ENCODE measurements at places on chromosomes 2 and 18.

DNA sequence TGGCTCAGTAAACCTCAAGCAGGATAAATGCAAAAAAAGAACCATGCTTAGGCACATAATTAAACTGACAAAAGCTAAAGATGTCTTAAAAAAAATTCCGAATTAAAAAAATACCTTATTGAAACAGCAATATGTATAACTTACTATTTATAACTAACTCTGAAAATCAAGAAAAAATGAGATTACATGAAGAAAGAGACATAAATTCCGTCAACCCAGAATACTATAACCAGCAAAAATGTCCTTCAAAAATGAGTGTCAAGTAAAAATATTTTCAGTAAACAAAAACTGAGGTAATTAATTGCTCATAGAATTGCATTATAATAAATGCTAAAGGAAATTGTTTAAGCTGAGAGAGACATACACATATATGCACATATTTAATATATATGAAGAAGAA lies 474.5 kb upstream of the SYT4 start:
- no peak for DNase-seq

- no peak for DNase-seq
Observed at GRCh38 chr2:102660070-102660469, 40.7 kb downstream of the SLC9A2 start.

DNA sequence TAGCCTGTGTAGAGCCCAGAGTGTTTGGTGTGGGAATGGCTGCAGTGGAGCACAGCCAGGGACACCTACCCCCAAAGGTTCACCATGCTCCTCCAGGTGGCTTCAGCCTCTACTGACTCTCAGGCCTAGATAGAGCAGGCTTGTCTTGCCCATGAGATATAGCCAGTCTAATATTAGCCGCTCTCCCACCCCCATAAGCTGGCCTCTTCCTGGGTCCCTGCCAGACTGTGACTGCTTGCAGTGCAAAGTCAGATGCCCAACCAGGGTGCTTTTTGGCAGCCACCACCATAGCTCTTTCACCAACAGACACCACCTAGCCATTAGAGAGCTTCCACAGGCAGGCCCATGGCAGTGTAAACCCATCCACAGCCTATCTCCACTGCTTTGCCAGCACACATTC lies 405.3 kb downstream of the MBD2 start:
- no peak for DNase-seq

DNA sequence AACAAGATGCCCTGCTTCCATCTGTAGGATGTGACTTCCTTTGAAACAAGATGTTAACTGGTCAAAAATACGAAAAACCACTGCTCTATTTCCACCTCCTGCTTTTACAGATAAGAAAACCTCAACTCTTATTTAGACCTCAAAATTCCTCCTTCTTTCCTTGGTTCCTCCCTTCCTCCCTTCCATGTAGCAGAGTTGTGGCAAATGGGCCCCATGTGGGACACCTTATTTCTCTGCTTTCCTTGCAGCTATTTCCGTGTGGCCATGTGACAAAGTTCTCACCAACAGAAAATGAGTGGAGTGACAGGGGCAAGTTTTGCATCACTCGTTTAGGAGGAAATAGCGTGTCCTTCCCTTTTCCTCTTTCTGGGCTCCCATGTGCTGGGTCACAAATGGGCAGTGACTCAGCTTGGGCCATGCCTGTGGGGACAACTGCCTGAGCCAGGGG lies 69.4 kb upstream of the SMAD2 start:
- DNase-seq, result no peak

- DNase-seq, result no peak
Observed at GRCh38 chr2:45770811-45771210, 119.3 kb downstream of the PRKCE start.

- DNase-seq, result peak; percentile 6
Observed at GRCh38 chr2:48356701-48357325, 173.1 kb upstream of the STON1 start.

GRCh38 chr18:79818036-79818435 lies 20.3 kb downstream of the KCNG2 start:
- no peak for DNase-seq
